Karpas-422 (cell line): ENCODE measurements at places on chromosomes 11 and 22.

DNA sequence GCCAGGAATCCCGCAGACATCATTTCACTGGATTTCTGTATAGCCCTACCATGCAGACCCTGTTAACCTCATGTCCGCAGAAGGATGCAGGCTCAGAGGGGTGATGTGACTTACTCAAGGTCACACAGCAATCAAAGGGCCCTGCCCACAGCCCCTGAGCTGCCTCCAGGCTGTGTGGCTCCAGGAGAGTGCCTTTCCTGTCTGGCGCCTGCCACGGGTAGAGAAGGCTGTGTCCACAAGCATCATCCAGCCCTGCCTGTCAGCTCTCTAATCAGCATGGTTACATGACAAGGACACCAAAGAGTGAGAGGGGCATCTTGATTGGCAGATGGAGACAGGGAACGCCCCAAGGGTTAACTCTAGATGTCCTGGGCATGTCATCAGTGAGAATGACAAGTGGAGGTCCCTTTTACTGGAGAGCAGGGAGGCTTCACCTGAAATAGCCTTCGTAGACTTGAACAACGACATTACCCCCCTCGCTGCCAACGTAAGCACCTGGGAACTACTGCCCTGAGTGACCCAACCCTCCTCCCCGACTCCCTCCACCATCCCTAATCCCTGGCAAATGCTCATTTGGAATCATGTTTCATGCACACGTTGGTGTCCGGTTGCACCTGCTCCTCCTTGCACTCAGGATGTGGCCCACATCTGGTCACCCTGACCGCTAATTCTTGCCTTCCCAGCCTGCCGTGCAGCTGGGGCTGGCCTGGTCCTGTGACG is 6.9 kb downstream of the FGF19 start:
- DNase-seq = no peak

GRCh38 chr11:84455691-84456090 is 1169.5 kb upstream of the CCDC90B start:
- no peak for DNase-seq

DNA sequence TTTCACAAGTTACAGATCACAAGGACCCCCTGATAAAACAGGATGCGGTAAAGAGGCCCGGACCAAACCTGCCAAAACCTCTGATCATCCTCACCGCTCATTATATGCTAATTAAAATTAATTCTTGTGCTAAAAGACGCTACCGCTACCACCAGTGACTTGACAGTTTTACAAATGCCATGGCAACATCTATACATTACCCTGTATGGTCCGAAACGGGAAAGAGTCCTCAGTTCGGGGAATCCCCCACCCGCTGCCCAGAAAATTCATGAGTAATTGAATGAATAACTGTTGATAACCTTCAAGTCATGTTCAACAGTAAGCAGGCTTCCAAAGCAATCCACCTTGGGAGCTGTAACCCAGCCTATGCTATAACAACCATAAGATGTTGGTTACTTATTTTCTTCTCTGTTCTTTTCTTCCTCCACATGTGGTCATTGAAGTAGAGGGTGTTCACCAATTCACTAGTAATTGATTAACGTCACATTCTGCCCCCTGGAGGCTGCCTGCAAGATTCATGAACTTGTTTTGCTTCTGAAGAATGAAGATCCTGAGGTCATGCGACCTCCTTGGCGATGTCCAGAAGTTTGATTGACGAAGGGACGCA is 20.6 kb downstream of the APOBEC3H start:
- DNase-seq = peak; percentile 82

GRCh38 chr11:112745973-112746372 is 215.2 kb upstream of the NCAM1 start:
- no peak for DNase-seq

GRCh38 chr11:126647735-126648134 is 292.2 kb downstream of the ST3GAL4 start:
- no peak for DNase-seq

DNA sequence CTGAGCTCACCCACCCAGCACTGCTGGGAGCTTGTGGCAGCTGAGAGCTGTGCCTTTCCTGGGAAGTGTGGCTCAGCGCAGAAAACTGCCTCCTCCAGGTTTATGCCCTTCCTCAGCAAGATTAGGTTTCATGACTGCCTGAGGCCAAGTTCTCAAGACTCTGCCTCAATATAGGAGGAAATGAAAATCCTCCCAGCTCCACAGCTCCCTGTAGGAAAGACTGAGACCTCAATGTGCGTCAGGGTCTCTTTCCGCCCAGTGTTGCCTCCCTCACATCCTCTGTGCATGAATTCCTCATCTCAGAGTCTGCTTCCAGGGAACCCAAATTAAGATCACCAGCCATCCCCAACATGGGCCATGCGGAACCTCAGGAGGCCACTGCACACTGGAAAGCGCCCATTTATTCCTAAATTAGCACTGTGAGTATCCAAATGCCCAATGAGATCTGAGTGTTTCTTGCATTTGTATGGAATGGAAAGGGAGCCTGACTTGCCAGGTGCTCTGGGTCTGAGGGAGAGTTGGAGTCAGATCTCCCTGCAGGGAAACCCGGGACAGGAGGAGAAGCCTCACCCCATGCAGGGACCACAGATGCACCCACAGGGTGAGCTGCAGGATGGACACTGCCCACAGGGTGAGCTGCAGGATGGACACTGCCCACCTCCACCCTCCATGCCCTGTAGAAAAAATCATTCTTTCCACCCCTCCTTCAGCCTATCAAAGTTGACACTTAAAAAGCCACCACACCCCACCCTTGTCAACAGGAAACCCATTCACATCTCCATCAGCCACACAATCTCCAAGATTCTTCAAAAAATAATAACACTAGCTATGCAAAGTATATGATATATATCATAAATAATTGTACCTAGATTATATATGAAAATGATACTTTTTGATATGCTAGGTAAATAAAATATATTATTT is 97.4 kb upstream of the IGLL5 start:
- no peak for DNase-seq

GRCh38 chr22:26542831-26543230 is 30.6 kb upstream of the TFIP11 start:
- no peak for DNase-seq

- DNase-seq = no peak
Measured at GRCh38 chr11:17547932-17548331, 873 bp downstream of the OTOG start.

- no peak for DNase-seq
Measured at GRCh38 chr22:26435327-26436093, 6.5 kb downstream of the ASPHD2 start.

- DNase-seq = peak; percentile 93
Measured at GRCh38 chr11:46392421-46393230, 1.1 kb upstream of the CHRM4 start.

DNA sequence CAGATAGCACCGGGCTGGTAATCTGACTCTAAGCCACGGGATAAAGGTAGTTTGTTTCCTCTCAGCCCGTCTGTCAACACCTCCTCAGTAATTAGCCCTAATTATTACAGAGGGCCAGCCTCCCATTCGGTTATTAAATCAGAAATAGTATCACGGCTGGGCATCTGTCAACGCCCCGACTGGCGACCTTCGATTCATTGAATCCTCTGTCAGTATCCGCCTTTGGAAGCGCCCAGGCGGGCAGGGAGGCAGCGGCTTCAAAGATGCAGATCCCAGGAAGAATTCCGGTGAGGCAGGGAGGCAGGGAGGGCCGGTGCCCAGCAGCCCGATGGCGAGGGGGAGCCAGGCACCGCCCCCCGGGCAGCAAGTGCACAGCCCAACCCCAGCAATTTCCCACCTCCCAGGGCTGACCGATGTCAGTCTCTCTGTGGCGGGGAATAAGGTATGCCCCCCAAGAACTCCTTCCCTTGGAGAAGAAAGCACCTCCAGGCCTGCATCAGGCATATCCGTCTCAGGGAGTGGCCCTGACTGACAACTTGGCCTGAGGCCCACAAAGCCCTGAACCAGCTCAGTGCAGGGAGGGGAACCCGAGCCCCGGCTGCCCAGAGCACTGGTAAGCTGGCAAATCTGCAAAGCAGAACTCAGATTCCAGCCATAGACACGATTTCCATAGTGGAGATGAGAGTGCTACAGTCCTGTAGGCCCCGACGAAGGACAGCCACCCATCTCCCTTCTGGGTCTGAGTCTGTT is 11.4 kb downstream of the GNB1L start:
- DNase-seq = no peak

DNA sequence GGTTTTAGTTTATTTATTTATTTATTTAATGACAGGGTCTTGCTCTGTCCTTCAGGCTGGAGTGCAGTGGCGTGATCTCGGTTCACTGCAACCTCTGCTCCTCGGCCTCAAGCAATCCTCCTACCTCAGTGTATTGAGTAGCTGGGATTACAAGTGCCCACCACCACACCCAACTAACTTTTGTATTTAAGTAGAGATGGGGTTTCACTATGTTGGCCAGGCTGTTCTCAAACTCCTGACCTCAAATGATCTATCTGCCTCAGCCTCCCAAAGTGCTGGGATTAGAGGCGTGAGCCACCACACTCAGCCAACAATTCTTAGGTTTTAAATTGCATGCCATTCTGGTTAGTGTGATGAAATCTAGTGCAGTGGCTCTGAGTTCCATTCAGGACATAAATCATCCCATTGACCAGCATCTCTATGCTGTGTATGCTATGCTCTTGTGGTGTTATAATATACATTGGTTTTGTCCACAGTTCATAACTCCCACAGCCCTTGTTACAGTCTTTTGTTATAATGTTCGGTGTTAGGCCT is 28.5 kb downstream of the ZNF280B start:
- no peak for DNase-seq

GRCh38 chr11:133978794-133979193 is 22.0 kb upstream of the IGSF9B start:
- DNase-seq = no peak
